HT1080 (cell line): ENCODE measurements at places on chromosomes 13 and 19.
A peak's percentile ranks its signal among the peaks of the same experiment; 100 is the strongest.

DNA sequence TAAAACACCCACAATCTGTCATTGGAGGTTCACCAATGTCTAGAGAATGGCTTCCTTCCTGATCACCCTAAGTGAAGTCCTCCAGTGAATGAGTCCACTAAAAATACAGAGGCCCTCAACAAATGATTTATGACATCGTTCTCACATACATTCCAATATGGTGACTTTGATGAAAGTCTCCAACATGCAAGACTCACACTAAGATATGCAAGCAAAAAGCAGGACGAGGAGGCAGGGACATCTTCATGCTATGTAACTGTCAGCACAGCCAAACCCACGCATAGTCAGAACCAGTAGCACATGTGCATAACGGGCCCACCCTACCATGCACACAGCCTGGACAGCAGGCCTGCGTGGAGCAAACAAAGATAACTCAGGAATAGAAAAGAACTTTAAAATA is 16.6 kb upstream of the LSM14A start:
- DNase-seq, result no peak

- no peak for DNase-seq
Observed at GRCh38 chr13:98480915-98481877, 95.7 kb downstream of the STK24 start.

GRCh38 chr13:49214917-49215376 is 5.2 kb upstream of the MLNR start:
- no peak for DNase-seq

GRCh38 chr19:54674021-54674617 is 11.3 kb downstream of the LILRB4 start:
- no peak for DNase-seq

DNA sequence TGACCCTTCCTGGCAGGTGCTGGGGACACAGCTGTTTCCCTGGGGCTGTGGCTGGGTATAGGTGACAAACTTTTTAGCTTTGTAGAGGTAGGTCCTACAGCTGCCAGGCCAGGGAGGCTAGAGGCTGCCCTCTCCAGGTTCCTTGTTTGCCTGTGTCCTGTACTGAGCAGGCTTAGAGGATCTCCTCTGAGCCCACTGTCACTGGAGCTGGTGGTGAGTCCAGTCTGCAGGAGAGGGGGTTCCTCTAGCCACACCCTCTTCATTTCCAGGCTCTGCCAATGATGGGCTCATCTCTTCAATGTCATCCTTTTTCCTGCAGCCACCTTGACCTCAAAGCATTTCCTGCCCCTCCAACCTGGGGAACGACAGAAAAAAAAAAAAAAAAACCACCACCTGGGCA is 12.6 kb upstream of the RAB11B start:
- DNase-seq, result no peak

DNA sequence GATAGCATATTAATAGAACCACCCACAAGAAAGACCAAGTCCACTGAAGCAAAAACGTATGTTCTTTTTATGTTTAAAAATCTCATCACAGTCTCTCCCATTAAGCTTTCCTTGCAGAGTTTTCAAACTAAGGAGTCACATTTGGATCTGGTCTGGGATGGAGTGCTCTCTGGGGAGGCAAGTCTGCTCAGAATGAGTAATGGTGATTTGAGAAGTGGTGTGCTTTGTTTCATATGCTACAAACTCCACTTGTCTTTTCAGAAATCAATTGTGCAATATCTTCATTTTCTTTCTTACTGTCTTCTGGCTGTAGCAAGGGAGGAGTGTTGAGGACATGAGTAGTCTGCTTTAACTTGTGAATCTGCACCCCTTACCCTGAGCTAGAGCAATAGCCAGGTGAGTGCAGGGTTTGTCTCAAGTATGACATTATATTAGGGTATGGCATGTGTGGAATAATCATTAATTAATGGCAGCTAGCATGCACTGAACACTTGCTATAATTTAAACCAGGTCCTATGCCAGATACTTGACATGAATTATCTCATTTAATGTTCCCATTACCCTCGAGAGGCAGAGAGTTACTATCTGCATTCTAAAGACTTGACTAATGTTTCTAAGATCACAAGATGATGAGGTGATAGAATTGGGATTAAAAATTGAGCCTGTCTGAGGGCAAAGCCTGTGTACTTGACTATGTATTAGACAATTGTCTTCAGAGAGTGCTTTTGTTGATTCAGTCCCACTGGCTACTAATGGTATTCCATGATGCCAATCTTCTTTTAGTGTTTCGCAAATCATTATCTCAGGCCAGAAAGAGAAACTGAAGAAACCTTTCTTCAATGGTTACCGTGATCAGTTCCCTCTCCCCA is 171.8 kb downstream of the GPC6 start:
- DNase-seq, result no peak

DNA sequence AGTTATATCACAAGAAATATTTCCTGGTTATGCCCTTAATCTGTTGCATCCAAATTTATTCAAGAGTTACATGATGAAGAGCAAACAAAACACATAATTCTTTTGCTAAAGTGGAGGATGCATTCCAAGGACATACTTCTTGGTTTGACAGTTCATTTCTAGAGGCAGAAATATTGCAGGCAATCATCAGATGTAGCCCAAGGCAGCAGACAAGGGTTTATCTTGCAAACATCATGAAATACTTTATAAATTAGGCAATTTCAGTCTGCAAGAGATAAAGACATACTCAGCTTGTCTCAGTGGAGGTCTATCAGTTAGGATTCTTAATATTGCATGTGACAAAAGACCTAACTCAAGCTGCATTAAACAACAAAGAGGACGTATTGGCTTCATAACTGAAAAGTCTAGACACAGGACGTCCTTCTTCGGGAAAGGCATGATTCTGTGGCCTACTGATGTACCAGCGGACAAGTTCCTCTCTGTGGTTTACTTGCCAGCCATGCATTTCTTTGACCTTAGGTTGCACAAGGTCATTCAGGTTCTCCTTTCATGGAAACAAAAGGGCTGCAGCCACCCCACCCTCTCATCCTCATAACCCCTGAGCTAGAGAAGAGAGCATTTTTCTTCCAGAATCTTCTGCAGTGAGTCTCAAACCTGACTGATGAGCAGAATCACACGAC is 204.1 kb downstream of the KATNAL1 start:
- DNase-seq, result no peak

GRCh38 chr19:1567116-1567847 is 843 bp downstream of the MEX3D start:
- DNase-seq, result no peak

- DNase-seq, result no peak
Observed at GRCh38 chr19:51025401-51025800, 1.0 kb downstream of the KLK11 start.

GRCh38 chr13:35979361-35979951 is 151.7 kb downstream of the DCLK1 start:
- DNase-seq, result peak; percentile 77

- no peak for DNase-seq
Observed at GRCh38 chr13:36630181-36630803, 43.5 kb upstream of the SERTM1 start.

DNA sequence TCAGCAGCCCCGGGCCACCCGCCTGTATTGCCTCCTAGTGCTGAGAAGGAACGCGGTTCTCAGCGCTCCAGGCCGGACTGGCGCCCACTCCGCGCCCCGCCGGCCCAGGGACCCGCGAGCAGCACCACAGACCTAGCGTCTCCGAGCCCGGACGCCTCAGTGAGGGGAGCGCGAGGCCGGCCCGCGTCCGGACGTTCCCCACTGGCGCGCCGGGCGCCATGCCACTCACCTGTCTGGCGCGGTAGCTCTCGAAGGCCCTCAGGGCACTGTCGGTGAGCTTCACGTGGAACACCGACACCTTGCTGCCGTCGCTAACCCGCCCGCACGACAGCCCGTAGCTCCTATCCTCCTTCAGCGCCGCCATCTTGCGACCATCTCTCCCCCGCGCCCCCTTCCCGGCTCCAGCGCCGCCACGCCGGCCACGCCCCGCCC is at the start of gene ELL:
Gene ELL (minus strand): TSS at position 379 of the 432 bp plus-strand sequence. CDS start 15 bp downstream, at position 364.
- DNase-seq, result no peak

DNA sequence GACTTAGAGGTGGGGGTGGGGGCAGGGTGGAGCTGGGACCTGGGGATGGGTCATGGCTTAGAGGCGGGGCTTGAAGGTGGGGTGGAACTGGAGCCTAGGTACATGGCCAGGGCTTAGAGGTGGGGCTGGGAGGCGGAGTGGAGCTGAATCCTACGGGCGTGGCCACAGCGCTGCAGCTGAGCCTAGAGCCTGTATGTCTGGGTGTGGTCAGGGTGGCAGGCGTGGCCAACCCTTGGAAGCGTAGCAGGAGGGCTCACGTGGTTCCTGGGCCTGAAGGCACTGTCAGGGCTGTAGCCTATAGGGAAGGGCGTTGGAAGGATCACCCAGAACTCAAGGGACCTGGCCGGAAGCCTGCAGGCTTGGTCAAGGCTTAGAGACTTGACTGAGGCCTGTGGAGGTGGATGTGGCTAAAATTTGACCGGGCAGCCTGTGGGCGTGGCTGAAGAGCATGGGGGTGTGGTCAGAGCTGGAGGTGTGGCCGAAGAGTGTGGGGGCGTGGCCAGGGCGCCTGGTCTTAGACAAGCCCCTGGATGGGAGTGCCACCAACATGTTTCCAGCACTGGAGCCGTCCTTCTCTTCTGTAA is 24.3 kb downstream of the COLGALT1 start:
- peak; percentile 37 for DNase-seq

DNA sequence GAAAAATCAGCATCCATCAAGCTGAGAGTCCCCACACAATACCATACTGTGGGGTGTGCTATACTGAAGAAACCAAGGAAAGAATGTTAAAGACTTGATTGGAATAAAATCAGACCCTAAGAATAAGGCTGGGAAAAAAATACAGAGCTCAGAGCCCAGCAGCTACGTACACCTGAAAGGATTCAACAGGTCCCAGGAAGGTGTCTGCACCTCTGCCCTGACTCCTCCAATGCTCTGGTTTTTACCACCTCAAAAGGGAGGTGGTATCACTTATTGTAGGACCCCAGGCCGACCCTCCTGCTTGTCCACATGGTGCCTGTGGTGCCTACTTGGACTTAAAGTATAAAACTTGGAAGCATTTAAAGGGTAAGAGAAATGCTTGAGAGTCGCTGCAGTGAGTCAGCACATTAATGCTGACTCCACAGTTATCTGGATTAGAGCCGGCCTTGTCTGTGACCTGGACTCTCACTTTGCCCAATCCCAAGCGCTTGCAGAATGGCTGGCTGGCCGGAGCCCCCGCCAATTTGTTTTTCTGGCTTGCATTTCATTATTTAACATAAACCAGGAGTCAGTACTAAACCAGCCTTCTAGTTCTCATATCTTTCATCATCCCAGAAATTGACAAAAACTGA is 110.1 kb downstream of the FGF14 start:
- DNase-seq, result no peak

- DNase-seq, result peak; percentile 17
Observed at GRCh38 chr13:102141625-102142472, 260.0 kb downstream of the FGF14 start.

DNA sequence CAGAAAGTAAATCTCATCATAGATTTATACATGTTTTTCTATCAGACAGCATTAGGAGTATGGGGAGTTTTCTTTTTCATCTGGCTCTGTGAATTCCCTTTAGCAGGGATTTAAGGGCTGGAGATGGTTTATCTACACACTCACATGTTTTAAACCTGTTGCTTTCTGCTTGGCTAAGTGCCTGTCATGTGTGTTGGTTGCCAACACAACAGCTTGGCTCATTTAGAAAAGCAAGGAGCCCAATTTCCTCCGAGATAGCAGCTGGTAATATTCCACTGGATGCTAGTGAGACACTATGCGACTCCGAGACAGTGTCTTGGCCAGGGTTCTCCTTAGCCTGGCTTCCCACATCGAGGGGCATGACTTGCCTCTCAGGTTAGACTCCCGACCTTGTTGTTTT is 83.3 kb downstream of the KLF5 start:
- no peak for DNase-seq

DNA sequence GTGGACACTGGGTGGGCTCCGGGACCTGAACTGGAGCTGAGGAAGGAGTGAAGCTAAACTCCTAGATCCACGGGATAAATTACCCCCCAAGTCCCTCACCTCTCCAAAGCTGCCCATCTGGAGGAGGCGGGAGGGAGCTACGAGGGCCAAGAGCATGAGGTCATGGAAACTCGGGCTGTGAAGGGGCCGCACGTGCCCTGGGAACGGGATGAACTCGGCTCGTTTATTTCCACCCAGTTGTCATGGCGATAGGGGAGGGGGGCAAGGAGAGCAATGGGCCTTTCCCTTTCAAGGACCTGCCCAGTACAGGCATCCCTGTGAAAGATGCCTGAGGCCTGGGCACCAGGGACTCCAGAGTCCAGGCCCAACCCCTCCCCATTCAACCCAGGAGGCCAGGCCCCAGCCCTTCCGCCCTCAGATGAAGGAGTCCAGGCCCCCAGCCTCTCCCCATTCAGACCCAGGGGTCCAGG is 3.8 kb downstream of the PPP1R12C start:
- DNase-seq, result peak; percentile 39

- DNase-seq, result no peak
Observed at GRCh38 chr19:34353546-34353945, 11.4 kb upstream of the GPI start.

DNA sequence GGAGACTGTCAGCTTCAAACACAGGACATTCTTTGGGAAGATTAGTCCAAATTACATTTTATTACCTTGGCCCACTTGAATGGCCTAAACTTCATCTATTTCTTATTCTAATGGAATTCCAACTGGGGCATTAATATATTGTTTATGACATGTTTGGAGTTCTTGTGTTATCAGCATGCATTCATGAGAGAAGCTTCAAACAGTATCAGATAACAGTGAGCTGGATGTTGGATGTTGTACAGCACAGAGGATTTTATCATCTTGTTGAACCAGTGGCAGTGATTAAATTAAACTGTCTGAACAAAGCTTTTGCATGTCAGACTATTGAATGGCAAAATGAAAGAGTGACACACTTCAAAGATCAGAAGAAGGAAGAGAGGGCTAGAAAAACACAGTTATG is 50.0 kb downstream of the MZT1 start:
- DNase-seq, result no peak

DNA sequence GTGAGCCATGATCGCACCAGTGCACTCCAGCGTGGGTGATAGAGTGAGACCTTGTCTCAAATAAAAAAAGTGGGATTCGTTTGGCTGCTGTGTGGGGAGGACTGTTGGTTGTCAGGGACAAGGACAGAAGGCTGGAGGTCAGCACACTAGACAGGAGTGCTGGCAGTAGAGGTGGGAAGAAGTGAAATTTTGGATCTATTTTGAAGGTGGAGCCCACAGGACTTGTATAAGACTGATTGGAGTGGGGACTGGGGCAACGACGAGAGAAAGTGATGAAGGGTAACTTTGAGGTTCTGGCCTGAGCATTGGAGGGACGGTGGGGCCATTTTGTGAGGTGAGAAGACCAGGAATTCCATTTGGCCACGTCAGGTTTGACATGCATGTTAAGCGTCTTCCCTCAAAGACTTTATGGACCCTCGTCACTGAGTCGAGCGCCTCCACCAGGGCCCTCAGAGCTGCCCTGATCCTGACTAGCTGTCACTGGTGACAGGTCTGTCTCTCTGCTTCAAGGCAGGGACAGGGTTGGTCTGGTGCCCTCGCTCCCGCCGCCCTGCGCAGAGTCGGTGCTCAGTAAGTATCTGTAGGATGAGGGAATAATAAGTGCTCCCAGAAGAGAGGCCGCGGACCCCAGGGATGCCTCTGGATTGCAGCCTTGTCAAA is 673 bp downstream of the CTU1 start:
- DNase-seq, result peak; percentile 47
